ENCODE measurements at places on chromosomes 13 and 19.
A peak's percentile ranks its signal among the peaks of the same experiment; 100 is the strongest.

DNA sequence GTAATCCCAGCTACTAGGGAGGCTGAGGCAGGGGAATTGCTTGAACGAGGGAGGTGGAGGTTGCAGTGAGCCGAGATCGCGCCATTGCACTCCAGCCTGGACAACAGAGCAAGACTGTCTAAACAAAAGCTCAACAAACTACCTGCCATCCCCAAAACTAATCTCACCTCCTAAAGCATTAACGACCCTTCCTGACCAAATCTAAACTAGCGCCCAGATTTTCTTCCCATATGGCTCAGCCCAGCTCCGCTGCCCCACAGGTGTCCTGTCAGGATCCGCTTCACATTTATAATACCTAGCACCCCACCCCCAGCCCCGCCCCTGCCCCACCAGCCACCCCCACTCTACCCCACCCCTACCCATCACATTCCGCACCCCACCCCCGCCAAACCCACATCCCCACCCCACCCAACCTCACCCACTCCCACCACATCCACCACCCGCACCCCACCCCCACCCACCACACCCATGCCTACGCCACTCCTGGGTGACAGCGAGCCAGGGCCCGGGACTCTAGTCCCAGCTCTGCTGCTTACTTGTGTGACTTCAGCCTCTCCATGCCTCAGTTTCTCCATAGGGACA, 599 bp downstream of the C19orf12 start:
- peak; percentile 40 for DNase-seq

GRCh38 chr13:34076943-34077703, 259.2 kb downstream of the RFC3 start:
- DNase-seq, result no peak

DNA sequence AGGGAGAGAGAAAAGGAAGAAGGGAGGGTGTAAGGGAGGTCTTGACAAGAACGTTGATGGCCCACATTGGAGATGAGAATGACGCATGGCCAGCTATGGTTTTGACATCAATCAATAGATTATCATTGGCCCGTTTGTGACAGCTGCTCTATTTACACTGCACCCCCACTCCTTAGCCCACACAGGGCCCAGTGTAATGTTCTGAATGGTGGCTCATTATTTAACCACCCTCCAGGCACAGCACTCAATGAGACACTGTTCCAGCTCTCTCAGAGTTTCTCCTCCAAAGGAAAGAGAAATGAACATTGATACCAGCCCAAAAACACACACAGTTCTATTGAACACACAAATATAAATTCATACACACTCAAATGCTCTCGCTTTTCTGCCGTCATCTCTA, 173.0 kb upstream of the IPO5 start:
- DNase-seq, result no peak

GRCh38 chr13:28659621-28659970, 666 bp downstream of the POMP start:
- no peak for DNase-seq

DNA sequence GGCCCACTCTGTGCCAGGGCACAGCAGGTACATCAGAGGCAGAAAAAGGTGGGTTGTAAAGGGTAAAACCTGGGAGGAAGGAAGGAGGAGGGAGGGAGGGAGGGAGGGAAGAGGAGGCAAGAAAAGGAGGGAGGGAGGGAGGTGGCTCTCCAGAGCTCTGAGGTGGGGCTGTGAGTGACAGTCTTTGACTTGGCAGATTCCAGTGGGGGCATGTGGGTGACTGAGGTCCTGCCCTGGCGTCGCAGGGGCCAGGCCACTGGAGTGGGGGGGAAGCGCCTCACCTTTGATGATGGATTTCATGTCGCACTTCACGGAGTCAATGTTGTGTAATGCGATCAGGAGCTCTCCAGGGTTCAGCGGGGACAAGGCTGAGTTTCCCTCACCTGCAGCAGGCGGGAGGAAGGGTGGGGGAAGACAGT, 6.0 kb upstream of the RSPH6A start:
- no peak for DNase-seq

DNA sequence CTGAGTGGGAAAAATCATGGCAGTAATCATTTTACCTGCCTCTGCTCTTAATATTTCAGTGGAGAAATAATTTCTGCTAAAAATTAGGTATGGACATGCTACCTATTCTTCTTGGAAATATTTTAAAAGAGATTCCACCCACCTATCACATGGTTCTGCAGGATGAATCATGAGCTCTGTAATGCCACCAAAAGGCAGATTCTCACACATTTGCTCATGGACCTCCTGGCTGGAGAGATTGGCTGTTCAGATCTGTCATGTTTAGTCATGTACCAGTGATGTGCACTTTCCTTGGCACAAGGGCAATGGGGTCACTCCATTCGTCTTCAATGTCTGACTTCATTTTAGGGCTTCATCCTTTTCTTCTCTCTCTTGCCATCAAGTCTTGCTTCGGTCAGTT, 101.8 kb upstream of the MBNL2 start:
- no peak for DNase-seq

Measured in upper lobe of right lung (tissue), 1 donor.